Aorta (tissue), 5 donors: ENCODE measurements at places on chromosomes 3 and 15. TPM values are rescaled to one million over a fixed set of nuclear protein-coding genes. Genes with fewer than 3 reads are reported as not detected.

GRCh38 chr3:145383416-145383815 lies 777.6 kb downstream of the PLOD2 start:
- DNase-seq = no peak

DNA sequence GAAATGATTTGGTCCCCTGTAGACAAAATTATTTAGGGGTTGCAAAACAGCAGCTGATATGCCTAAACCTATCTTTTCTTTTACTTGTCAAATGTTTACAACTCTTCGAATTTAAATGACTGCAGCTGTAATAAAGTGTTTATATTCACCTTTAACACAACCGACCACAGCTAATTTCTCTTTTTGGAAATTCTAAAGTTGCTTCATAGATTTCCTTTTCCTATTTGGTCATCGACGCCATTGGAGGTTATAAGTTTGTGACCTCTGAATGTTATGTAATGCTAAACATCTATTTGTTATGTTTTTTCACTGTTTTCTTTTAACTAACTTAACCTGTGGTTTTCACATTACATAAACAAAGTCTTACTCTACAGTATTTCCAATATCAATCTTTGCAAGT lies 1094.9 kb upstream of the EPHA6 start:
- DNase-seq = no peak

- no peak for DNase-seq
Observed at GRCh38 chr3:137990427-137990826, 19.5 kb upstream of the CLDN18 start.

DNA sequence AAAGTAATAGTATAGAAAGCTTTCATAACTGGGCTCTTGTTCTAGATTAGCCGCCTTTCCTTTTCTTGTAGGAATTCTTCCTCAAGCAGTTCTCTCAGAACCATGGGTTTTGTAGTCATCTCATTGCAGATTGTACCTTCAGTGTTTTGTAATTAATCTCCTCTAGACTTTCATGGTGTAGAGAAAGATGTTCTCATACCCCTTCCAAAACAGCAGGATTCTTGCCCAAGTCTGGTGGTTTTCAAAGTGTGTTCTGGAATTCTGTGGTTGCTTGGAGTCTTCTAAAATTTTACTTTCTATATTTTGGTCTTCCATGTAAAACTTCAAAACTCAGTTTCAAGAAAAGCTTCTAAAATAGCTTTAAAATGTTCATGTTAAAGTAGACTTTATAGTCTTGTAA lies 293.8 kb downstream of the PTPRG start:
- no peak for DNase-seq

Gene RPUSD2
- 6.1 TPM for total RNA-seq

- DNase-seq = no peak
Observed at GRCh38 chr3:167976516-167977361, 119.0 kb downstream of the GOLIM4 start.
